H1 (cell line): ENCODE measurements at places on chromosomes 16 and 17.

- DNase-seq: peak; percentile 75
These were observed 3.6 kb upstream of the HROB start for GRCh38 chr17:44137891-44138709.

DNA sequence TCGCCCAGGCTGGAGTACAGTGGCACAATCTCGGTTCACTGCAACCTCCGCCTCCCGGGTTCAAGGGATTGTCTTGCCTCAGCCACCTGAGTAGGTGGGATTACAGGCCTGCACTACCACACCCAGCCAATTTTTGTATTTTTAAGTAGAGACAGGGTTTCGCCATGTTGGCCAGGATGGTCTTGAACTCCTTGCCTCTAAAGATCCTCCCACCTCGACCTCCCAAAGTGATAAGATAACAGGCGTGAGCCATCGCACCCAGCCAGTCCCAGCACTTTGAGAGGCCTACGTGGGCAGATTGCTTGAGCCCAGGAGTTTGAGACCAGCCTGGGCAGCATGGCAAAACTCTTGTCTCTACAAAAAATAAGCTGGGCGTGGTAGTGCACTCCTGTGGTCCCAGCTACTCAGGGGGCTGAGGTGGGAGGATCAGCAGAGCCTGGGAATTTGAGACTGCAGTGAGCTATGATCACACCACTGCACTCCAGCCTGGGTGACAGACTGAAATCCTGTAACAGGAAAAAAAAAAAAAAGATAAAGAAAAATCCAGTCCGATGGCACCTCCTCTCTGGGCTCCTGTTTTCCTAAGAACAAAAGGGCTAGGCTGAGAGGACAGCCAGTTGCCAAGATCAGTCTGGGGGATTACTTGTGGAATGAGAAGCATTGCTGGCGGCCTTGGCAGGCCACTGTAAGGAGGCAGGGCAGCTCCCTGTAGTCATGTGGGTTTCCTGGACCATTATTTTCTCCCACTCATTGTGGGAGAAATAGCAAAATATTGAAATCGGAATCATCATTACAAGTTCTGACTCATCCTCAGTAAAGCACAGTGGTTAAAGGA, 3.0 kb upstream of the PIPOX start:
- no peak for DNase-seq

GRCh38 chr17:4007346-4008081, 43.3 kb upstream of the ATP2A3 start:
- no peak for DNase-seq

GRCh38 chr16:85682516-85682915, 6.2 kb downstream of the GINS2 start:
- no peak for DNase-seq

DNA sequence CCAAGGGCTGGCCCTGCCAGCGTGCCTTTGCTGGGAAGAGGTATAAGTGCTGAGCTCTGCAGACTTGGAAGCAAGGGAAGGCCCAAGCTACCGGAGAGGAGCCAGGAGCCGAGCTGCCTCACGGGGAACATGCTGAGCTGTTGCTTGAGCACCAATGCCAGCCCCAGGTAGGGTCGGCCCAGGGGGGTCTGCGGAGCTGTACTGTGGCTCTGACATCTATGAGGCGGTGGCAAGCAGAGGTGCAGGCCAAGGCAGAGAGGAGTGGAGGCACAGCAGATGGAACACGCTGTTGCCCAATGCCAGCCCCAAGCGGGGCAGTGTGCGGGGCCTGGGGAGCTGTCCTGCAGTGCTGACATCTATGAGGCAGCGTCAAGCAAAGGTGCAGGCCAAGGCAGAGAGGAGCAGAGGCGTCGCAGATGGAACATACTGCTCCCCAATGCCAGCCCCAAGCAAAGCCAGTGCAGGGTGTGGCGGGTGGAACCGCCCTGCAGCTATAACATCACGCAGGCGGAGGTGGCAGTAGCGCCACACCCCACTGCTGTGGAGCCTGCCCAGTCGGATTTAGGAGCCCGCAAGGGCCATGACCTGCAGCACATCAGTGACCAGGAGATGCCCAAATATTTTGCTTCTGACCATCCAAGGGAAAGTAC, 10.0 kb downstream of the GGA2 start:
- DNase-seq: no peak
